ENCODE measurements at places on chromosomes 6 and 20. TPM values are rescaled to one million over a fixed set of nuclear protein-coding genes. Genes with fewer than 3 reads are reported as not detected.

DNA sequence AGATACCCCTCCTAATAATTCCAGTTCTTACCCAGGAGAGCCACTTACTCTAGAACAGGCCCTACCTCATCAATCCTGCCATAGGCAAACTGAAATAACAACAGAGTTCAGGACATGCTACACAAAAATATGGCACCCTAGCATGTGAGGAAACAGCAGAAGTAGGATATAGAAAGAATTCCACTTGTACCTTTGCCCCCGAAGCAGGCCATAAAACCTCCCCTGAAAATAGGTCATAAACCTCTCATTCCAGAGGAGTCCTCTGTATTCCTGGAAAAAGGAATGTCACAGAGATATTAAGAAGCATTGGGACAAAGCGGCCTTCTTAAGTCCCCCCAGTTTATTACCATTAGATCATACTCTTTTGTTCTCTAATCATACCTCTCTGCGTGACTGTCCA lies 504.3 kb upstream of the MARCKS start:
- no peak for DNase-seq

Gene DSE
- total RNA-seq = 23.4 TPM

DNA sequence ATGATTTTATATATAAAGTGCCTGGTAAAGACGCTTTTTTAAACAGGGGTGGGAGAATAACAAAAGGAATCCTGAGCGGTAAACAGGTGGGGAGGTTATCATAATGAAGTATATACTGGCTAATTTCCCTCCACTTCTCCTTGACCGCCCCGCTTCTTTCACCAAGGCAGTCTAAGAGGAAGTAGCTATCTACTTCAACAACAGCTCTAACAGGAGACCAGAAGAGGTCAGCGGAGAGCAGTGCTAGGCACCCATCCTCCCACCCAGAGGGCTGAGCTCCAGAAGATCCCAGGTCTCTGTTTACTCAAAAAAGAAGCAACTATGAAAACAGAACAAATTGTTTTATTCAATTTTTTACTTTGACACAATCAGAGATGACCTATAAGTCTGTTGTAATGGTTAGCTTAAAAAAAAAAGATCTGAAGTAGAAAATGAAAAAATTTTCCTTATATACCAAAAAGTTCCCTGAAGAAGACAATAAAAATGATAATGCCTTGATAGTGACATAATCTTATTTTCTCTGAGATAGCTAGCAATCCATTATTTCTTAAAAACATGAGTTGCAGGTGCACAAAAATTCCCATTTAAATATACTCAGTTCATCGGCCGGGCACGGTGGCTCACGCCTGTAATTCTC lies 141.1 kb downstream of the PDSS2 start:
- no peak for DNase-seq

GRCh38 chr6:5989141-5989723 lies 17.5 kb downstream of the NRN1 start:
- no peak for DNase-seq

GRCh38 chr6:6225885-6226529 lies 94.5 kb downstream of the F13A1 start:
- DNase-seq = no peak

Gene CFB
- total RNA-seq = 0.29 TPM

DNA sequence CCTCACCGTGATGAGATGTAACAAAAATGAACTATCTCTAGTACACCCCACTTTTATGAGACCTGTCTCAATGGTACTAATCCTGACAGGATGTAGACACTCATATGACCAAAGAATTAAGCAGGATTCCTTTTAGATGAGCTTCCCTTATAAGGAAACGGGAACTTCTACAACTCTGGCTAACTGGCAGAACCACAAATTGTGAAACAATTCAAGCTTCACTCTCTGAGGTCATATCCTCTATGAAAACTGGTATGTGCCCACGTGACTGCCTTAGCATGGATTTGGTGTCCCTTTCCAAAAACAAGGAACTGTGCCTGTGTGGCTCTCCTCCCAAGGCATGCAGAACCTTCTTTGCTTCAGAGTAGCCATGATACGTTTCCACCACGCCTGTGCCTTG lies 14.1 kb upstream of the CPNE5 start:
- no peak for DNase-seq

DNA sequence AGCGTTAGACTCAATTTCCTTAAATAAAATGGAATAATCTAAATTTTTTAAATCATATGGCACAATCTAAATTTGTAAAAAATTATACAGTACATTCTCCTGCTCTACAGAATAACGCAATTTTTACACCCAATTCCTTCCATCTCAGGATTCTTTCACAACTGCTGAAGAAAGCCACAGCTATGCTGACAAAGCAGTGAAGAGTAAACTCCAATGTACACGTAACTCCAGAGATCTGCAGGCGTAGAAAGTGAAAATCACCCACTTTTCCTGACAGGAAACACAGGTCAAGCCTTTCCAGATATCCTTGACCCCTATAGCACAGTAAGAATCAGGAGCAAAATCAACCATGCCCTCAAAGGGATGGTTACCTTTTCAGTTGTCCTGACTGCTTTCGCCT lies 27.4 kb downstream of the EPHA7 start:
- no peak for DNase-seq

- DNase-seq = no peak
Observed at GRCh38 chr20:43944653-43945235, 30.1 kb downstream of the TOX2 start.

- no peak for DNase-seq
Observed at GRCh38 chr6:113971741-113972140, 793 bp upstream of the HDAC2 start.

- no peak for DNase-seq
Observed at GRCh38 chr6:39009476-39009875, 39.1 kb upstream of the GLP1R start.

GRCh38 chr6:27136077-27136644 lies 111.3 kb upstream of the PRSS16 start:
- no peak for DNase-seq

GRCh38 chr6:123116370-123116769 lies 120.3 kb downstream of the CLVS2 start:
- no peak for DNase-seq

- no peak for DNase-seq
Observed at GRCh38 chr6:149268768-149269167, 48.7 kb upstream of the TAB2 start.

Gene CNKSR3
- total RNA-seq = not detected

Gene ENPP5
- total RNA-seq = 0.44 TPM

- DNase-seq = no peak
Observed at GRCh38 chr6:36688063-36688738, 9.4 kb upstream of the RAB44 start.

DNA sequence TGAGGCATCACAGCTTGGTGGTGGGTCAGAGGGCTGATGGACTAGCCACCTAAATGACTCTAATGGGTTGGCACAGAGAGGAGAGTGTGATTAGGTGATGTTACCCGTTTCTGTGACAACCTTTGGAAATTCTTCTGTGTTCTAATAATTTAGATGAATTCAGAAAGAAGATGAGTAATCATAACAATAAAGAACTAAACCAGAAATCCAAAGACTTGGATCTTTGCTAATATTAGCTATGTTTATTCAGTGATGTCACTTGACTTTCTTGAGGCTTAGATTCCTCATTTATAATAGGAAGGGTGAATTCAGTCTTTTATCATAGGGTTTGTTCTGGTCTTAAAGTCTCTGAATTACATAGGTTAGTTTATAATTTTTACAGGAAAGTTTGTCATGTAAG lies 19.9 kb downstream of the CRYBG1 start:
- no peak for DNase-seq

DNA sequence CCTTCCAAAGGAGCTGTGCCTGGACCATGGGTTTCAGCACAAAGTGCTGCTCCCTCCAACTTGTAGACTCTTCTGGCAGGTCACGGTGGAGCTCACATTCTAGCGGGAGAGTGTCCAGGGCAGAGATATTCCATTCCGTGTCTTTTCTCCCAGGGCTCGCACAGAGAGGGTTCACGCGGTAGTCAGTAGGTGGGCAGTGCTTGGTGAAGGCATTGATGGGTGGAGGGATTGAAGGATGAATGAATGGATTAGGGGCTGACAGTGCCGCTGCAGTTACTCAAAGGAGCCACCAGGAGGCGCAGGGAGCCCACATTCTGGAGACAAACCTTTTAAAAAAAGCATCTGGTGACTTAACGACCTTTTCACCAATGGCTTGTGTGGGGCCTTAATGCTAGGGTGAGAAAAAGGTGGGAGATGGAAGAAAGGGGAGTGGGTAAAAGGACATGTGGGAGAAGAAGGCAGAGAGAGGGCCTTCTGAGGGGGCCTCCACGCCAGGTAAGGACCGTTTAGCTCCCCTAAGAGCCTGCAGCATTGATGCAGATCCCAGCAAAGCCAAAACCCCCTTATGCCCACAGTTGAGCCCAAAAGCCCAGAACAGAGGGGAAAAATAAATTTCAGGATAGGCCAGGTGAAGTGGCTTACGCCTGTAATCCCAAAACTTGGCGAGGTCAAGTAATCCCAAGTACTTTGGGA lies 17.5 kb upstream of the FAM110A start:
- peak; percentile 58 for DNase-seq

DNA sequence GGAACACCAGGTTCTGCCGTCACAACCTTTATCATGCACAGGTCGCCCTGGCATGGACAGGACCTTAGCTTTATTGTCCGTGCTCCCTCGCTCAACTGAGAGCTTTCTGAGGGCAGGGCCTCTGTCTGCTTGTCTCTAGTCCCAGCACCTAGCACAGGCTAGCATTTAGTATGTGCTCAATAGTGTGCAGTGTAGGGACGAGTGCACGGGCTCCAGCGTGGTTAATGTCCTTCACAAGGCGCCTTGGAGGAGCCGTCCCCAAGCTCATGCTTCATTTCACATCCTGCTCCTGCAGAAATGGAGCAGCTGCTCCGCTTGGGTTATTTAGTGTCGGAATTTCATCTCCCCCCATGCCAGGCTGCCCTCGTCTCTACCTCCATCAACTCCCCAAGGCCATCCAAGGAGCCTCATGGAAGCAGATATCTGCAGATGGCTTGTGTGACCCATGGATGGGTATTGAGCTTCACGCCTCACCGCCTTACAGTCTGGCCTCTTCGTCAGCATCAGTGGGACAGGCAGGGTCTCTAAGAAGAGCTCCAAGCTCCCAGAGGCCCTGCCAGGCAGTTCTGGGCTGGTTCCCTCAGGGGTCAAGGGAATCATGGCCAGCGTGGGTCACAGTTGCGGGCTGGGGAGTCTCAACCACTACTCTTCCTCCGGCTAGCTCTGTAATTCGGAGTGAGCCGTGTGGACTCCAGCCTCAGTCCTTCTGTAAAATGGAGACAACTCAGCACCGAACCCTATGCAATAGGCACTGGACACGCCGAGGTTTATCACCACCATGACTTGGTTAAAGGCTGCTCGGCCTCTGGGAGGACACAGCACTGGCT lies 60.8 kb upstream of the APCDD1L start:
- DNase-seq = no peak

DNA sequence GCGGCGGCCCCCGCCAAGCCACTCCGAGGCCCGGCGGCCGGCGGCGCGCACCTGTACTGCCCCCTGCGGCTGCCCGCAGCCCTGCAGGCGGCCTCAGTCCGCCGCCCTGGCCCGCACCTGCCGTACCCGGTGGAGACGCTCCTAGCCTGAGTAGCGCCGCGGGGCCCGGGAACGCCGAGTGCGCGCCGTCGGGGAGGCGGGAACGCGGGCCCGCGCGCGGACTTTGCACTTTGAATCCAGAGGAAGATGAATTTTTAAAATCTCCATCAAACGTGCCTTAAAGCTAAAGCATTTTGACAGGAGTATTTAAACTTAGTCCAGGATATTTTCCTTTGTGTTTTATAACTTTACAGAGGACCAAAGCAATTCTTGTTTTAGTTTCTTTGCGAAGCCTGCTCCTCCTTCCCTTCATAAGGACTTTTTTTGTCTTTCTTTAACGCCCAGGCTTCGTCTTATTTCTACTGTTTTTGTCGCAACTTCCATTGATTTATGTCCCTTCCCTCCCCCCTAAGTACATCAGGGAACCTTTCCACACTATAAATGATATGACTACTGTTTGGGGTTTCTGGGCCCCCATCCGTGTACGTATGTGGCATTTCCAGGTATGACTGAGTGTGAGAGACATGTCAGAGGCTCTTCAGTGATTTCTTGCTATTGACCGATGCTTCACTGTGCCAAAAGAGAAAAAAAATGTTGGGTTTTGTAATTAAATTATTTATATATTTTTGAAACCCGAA lies 2.0 kb downstream of the FOXQ1 start:
- no peak for DNase-seq

DNA sequence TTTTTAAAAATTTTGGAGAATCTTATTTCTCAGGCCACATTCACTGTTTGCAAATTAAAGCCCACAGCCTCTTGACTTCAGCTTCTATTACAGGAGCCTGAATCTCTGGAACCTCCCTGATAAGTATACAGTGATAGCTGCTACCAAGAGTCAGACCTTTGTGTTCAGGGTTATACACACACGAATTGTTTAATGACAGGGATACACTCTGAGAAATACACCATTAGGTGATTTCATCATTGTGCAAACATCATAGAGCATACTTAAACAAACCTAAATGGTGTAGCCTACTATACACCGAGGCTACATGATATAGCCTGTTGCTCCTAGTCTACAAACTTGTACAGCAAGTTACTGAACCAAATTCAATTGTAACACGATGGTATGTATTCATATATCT lies 473.9 kb downstream of the PKHD1 start:
- DNase-seq = no peak

Gene C6orf15
- total RNA-seq = not detected

DNA sequence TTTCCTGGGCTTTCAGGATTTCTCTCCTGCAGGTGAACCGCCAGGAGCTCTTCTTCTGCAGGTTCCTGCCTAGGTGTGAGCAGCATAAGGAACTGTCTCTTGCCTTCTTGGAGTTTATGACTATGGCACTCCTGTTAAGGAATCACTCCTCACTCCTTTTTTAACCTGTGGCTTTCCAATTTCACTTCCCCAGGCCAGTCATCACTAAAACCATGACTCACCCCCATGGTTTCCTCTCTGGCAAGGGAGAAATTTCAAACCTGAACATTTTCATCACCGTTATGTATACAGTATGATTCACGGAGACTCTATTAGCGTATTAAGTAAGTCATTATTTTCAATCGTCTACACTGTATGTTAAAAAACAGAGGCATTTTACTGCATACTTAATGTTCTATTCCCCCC lies 78.2 kb upstream of the ARID1B start:
- no peak for DNase-seq

DNA sequence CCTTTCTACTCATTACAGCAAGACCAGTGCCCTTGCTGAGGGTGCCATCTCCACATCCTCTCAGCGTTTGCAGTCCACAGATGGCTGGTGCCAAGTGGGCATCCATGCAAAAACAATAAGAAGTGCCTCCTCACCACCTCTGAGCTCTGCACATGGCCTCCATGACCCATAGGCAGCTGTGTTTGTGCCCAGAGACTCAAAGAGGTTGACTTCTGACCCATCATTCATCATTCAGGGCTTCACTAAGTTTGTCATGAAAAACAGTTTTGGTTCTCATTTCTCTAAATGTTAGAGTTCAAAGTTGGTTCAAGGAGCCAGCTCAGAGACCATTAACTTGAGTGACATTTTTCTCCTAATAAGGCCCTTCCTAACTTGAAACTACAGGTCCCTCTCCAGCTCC lies 512.6 kb upstream of the MAP3K7 start:
- no peak for DNase-seq

- no peak for DNase-seq
Observed at GRCh38 chr6:105880030-105880492, 206.1 kb upstream of the PRDM1 start.
